MG63 (cell line): ENCODE measurements at places on chromosomes 11 and 22. TPM values are rescaled to one million over a fixed set of nuclear protein-coding genes. Genes with fewer than 3 reads are reported as not detected.
A peak's percentile ranks its signal among the peaks of the same experiment; 100 is the strongest.

- no peak for DNase-seq
These were observed 9.3 kb downstream of the TENM4 start for GRCh38 chr11:79431535-79431934.

DNA sequence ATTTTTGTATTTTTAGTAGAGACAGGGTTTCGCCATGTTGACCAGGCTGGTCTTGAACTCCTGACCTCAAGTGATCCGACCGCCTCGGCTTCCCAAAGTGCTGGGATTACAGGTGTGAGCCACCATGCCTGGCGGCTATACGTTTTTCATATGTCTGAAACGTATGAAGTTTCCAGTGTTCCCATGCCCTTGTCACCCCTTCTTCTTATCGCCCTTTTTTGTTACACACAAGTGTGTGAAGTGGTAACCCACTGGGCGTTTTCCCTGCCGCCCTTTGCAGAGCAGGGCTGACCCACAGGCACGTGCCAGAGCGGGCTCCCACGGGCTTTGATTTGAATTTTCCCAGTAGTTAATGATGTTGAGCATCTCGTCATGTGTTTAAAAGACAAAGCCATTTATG, 17.0 kb downstream of the PIM3 start:
- DNase-seq, result no peak

DNA sequence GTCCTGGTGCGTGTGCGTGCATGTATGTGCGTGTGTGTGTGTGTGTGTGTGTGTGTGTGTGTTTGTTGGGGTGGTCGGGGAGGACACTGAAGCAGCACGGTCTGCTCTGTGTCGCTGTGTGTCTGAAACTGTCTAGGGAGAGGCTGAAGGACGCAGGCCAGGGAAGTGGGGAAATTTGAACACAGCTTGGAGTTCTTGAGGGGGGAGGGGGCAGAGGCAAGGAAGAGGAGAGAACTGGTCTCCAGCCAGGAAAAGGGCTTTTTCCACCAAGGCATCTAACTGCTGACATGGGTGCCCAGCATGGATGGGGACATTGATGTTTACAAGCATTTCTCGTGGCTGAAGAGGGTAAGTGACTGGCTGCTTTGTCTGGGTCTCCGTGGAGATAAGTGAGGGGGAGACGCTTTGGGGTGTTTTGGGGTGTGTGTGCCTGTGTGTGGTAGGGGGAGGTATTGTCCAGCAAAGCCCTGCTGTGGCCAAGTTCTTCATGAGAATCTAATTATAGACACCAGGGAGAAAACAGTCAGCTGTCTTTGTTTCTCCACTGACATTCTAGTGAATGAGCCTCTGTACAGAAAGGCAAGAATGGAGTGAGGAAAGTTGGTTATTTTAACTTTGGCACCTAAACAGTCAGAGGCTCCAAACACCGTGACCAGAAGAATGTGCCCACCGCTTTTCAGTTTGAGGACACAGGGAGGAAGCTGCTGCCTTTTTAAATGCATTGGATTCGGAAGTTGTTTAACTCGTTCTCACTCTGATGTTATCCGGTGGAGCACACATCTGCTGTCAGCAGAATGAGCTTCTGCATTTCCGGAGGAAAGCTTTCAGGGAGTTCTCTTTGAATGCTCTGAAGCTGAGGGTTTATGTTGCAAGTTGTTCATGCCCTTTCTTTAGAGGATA, 63.7 kb downstream of the PPFIBP2 start:
- DNase-seq, result no peak

SRPRA gene
- total RNA-seq, result 88.3 and 102 TPM in 2 replicates

- DNase-seq, result no peak
These were observed 22.5 kb downstream of the C22orf31 start for GRCh38 chr22:29039148-29039547.

DNA sequence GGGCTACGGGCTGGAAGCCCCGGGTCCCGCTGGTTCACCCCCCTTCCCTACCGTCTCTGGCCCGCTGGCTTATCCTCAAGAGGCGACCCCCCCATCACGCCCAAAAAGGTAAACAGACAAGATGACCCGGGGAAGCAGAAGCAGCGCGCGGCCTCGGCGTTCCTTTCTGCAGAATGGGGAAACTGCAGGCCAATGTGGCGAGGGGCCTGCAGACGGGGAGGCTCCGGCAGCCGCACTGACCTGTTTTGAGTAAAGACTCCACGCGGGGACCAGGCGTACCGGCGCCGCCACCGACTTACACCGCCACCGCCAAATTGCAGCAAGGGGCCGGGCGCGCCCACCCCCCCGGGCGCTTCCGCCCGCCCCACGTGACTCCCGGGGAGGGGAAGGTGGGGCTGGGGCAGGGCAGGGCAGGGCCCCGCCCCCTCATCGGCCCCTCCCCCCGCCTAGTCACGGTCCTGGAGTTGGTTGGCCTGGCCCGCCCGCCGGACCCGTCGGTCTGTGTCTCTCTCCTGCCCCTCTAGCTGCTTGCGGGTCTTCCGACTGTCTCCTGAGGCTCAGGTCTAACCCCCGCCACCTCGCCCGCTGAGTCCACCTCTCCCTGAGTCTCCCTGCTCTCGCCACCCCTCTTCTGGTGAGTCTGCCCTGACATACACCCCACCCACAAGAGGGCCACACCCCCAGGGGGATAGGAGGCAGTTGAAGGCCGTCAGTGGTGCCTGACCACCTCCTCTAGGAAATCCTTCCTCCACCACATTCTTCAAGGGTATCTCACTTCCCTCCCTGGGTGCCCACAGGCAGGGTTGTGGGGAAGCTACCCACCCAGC, at the start of gene ARAP1:
Gene ARAP1, minus strand, starts transcription at position 321 of the 827 bp plus-strand sequence. CDS start 25,280 bp downstream, outside the sequence.
- peak; percentile 84 for DNase-seq

KRTAP5-1 gene
- total RNA-seq, result not detected in 2 replicates

DNA sequence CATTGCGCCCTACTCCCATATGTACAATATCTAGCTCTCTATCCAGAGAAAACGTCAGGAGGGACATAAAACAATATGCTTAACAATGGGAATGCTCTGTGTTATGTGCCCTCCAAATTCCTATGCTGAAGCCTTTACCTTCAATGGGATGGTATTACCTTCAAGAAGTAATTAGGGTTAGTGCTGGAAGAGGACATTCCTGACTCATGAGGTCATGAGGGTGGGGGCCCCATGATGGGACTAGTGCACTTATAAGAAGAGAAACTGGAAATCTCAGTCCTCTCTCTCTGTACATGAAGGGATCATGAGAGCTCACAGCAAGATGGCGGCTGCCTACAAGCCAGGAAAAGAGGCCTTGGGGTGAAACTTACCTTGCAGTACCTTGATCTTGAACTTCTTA, 20.3 kb downstream of the MMP20 start:
- DNase-seq, result no peak

- no peak for DNase-seq
These were observed 94.1 kb downstream of the MPPED1 start for GRCh38 chr22:43505896-43506295.

GRCh38 chr11:12017865-12018453, 9.5 kb upstream of the DKK3 start:
- peak; percentile 7 for DNase-seq

GRCh38 chr11:73475549-73476095, 99.4 kb downstream of the RELT start:
- DNase-seq, result no peak

DNA sequence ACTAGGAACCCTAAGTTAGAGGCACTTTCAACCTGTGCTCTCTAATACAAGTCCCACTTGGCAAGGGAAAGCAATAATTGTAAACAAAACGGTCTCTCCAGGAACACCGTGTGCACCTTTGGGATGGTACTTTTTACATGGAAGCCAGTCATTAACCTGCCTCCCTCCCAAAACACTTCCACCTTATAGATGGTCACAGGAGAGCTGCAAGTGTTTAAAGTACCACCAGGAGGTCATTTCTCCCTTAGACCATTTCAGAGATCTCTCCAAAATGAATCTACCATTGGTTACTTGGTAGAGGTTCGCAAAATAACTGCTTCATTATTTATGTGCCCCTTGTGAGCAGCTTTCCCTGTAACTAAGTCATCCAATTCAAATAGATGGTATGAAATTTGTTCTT, 375.3 kb downstream of the DYNC2H1 start:
- DNase-seq, result no peak

DNA sequence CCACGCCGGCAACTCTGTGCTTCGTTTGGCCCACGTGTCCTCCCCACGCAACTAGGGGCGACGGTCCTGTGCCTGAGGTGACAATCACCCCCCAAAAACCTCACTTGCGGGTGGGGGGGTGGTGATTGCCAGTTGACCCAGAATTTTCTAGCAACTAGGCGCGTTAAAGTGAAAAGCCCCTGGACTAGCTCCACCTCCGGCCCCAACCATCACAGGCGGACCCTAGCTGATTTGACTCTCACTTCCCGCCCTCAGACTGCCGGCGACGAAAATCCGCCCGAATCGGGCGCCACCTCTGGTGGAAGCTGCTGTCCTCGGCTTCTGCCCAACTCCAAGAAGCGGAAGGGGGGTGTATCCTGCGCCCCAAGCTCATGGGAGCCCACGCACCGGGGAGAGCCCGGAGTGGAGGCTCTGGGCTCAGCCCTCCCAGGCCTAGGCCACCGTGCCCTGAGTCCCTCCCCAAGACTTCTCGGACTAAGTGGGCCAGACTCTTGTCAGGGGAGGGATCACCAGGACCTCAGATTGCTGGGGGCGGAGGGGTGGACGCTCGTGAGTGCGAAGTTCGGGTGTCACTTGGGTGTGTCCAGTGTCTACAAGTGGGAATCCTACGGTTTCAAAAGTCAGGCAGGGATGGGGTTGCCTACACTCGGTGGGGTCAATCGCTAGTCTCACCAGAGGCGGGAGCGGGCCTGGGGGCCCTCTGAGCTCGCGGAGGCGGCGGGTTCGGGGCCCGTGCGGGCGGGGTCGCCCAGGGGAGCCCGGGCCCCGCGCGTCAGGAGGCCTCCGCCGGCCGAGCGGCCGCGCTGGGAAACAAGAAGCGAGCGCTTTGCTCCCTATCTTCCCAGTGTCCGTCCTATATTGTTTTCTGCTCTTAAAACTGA, 12.3 kb downstream of the PAX6 start:
- no peak for DNase-seq

- no peak for DNase-seq
These were observed 6.1 kb upstream of the ZBTB16 start for GRCh38 chr11:114053406-114053805.

GRCh38 chr11:68552542-68552941, 92.0 kb downstream of the PPP6R3 start:
- no peak for DNase-seq

GRCh38 chr22:32080904-32081303, 37.8 kb downstream of the SLC5A1 start:
- peak; percentile 6 for DNase-seq

GRCh38 chr11:132405728-132406127, 1035.3 kb downstream of the NTM start:
- DNase-seq, result no peak

OR51A7 gene
- not detected in 2 replicates for total RNA-seq

- no peak for DNase-seq
These were observed 33.3 kb upstream of the CCDC81 start for GRCh38 chr11:86341382-86341781.
